ENCODE measurements at places on chromosomes 2 and 18. TPM values are rescaled to one million over a fixed set of nuclear protein-coding genes. Genes with fewer than 3 reads are reported as not detected.

The RASGRP3 gene
- total RNA-seq = not detected

The MARCHF4 gene
- 6.1 TPM for total RNA-seq

The KLHL41 gene
- total RNA-seq = 0.63 TPM

The TMEM185B gene
- total RNA-seq = 34.5 TPM

The DSC3 gene
- not detected for total RNA-seq

The CCDC85A gene
- 0.15 TPM for total RNA-seq

The DAPL1 gene
- 1.4 TPM for total RNA-seq

The RIOK3 gene
- 34.7 TPM for total RNA-seq

The EIF2AK3 gene
- 5.1 TPM for total RNA-seq

The CHRNG gene
- not detected for total RNA-seq

GRCh38 chr2:239752951-239753350 lies 272.2 kb downstream of the NDUFA10 start:
- no peak for DNase-seq

GRCh38 chr2:137051778-137052398 lies 286.5 kb downstream of the THSD7B start:
- no peak for DNase-seq

DNA sequence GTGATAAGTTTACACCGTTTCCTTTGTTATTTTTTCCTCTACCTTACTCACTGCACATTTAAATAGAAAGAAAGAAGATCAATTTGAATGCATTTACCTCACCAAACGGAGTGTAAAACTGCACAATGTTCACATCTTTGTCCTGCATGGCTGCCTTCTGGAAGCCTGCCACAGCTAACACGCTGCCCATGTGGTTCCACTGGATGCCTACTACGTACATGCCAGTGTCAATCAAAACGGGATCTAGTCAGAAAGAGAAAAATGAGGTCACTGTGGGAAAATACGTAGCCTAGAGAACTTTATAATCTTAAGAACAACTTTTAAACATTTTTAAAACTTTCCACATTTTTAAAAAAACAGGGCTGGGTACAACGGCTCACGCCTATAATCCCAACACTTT lies 16.4 kb downstream of the WDR35 start:
- DNase-seq = no peak

DNA sequence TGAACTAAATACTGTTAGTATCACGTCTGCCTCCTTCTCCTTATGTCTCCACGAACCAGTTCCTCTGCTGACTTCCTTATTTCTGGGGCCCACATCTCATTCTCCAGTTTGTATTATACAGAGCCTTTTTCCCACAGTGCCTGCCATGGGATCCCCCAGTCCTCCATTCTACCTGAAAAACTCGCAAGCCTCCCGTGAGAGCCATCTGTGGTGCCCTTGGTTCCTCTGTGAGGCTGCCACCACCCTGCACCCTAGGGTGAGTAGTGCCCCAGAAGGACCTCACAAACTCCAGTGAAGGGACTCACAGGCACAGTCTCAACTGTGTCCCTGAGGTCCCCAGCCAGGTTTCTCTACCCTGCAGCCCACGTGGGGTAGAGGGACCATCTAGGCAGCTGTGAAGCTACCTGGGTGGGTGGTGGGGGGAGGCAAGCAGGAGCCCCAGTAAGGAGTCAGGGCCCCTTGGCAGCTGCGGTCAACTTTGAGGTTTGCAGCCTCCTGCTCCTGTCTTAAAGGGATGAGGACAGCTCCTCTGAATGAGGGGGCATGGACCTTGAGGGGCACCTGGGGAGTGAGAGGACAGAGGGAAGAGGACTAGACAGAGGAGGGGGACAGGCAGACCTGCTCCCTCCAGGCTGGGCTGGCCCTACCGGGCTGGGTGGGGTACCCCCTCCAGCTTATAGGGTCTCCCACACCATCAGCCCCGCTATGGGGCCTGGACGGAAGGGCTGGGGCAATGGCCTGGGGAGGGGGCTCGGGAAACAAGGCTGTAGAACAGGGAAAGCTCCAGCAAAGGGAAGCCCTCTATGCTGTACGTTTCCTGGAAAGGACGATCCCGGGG lies 1.0 kb downstream of the PSTPIP2 start:
- no peak for DNase-seq

DNA sequence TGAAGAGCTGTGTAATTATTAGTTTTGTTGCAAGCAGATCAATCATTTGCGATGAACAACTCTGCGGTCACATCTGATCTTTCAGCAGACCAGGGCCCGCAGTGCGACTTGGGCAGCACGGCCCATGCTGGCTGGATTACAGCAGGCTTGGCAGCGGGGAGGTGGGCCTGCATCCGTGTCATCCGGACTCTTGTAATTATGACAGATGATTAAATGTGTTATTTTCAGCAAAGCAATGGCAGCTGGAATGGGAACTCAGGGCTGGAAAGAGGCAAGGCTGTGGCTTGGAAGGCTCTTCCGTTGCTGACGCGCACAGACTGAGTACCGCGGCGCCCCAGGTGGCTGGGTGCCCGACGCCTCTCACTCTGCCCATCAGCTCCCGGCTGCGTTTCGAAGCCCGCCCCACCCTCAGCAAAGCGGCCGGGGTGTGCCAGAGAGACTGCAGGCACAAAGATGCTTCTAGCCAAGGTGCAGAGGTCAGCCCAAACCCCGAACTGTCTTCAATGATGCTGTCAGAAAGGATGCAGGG lies 397.4 kb upstream of the SALL3 start:
- no peak for DNase-seq

GRCh38 chr2:226984750-226985582 lies 149.1 kb downstream of the RHBDD1 start:
- DNase-seq = peak; percentile 88

- DNase-seq = no peak
Measured at GRCh38 chr2:239960929-239961661, 64.0 kb downstream of the NDUFA10 start.

- DNase-seq = no peak
Measured at GRCh38 chr2:235286622-235287374, 207.0 kb upstream of the AGAP1 start.

GRCh38 chr2:239368321-239368720 lies 32.5 kb downstream of the HDAC4 start:
- no peak for DNase-seq

GRCh38 chr2:2843969-2844548 lies 513.0 kb upstream of the MYT1L start:
- peak; percentile 18 for DNase-seq

DNA sequence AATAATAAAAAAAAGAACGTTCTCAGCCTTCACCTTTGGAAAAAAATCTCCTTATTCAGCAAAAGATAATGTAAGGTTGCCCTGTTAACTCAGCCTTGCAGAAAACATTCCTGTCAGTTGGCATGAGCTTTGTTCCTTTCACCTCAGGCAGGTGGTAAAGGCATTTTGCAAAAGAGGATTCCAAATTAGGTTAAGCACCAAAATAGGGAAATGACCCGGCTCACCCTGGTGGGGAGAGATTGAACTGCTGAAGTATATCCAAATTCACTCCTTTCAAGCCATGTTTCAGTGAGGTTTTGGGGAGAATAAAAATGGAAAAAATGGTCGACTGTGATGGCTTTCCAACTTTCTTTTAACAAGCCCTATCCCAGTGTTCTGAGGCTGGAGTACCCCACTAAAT lies 1988.8 kb upstream of the PIK3C3 start:
- DNase-seq = peak; percentile 11

DNA sequence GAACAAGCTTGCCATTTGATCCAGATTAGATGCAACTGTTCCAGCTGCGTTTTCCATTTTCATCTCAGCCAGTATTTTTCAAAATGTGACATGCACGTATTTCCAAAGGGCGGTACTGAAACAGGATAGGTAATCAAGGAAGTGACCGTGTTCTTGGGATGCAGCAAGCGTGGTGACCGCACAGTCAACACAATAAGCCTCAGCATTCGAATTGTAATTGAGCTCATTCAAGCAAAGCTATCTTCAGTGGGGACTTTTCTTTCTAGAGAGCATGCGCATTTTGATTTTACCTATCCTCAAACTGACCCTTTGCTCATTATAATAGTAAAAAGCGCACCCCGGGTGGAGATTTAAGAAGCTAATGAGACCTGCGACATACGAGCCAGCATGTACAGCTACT lies 3.4 kb upstream of the ALPP start:
- no peak for DNase-seq

GRCh38 chr2:55842046-55842445 lies 81.5 kb downstream of the EFEMP1 start:
- no peak for DNase-seq

DNA sequence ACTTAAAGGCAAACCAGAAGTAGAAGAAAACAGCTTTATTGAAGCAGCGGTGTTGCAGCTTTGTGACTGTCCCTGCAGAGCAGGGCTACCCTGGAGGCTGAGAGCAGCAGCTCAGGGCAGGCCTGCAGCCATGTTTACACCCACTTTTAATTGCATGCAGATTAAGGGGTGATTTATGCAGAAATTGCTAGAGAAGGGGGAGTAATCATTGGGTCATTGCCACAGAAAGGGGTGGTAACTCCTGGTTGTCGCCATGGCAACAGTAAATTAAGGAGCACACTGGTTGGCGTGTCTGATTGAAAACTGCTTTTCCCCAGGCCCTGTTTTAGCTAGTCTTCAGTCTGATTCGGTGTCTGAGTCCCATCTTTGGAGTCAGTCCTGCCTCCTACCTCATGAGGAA lies 195.4 kb upstream of the HDAC4 start:
- DNase-seq = peak; percentile 9

DNA sequence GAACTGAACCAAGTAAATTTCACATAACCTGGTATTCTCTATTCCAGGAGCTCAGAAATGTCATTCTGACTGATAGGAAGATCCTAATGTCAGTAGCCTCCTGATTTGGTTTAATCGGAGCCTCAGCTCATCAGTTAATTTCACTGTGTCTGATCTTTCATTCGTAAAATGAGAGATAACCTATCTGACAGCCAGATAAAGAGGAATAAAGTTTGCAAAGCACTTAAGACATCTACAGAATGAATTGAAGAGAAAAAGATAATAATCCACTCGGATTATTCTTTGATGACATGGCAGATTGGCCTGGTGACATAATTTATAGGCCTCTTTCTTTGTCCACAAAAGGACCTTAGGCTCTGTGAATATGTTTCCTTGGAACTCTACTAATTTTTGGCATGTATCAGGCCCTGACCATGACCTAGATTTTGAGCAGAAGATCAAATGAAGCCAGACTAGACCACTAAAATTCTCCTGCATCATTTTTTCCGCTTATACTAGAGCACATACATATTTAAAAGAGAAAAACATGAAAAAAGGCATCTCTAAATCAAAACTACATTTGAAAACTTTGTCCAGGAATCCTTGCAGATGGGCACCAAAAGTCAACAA lies 312.4 kb downstream of the MTX2 start:
- no peak for DNase-seq

DNA sequence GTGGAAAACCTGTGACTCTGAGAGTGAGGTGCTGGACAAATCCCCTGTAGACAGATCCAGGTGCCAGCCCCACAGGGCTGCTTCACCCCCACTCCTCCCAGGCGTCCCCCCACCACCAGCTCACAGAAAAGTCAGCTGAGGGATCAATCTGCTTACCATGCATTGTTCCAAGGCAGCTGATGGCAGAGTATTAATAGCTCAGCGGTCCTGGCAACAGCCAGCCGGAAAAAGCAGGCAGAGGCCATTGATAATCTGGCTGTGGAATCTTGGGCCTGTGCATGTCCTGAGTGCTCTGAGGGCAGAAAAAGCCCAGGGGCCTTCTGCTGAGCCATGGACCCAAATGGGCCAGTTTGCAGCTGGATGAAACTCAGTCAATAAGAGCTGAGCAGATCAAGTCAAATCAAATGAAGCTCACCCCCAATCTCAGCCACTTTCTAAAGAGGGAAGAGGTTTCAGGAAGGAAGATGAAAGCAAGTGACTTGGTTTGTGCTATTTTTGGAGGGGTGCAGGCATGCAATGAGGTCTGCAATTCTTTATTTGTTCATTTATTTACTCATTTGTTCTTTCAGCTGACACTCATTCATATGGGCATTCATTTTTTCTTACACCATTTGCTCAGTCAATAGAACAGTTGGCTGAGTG lies 63.4 kb downstream of the GYPC start:
- DNase-seq = no peak

DNA sequence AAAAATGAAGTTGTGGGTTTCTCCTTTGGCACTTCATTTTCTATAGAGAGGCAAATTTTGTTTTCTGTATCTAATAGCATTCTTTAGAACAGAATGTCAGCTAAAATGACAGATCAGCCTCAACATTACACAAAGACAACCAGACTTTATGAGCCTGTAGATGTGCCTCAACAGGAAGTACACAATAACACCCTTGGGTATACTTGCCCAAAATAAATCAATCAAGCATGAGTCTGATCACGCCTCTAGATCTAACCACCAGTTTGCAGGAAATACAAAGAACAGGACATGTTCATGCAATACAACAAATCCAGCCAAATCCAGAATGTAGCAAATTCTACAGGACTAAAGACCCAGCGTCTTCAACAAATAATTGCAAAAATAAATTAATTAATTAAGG lies 11.2 kb upstream of the DAPL1 start:
- peak; percentile 92 for DNase-seq

GRCh38 chr18:22349966-22350365 lies 67.7 kb downstream of the CTAGE1 start:
- no peak for DNase-seq

- DNase-seq = no peak
Measured at GRCh38 chr2:151508519-151508918, 98.8 kb downstream of the RIF1 start.

Measured in A673 (cell line).